Stimulated activated CD4-positive, alpha-beta T cell treated with anti-CD3 and anti-CD28 coated beads, Interleukin-1b, Interleukin-23, amount 100 ng/mL, for 1 hour (primary cell): ENCODE measurements at places on chromosomes 1 and 21.

GRCh38 chr1:115652236-115652788 lies 10.5 kb downstream of the VANGL1 start:
- no peak for DNase-seq

DNA sequence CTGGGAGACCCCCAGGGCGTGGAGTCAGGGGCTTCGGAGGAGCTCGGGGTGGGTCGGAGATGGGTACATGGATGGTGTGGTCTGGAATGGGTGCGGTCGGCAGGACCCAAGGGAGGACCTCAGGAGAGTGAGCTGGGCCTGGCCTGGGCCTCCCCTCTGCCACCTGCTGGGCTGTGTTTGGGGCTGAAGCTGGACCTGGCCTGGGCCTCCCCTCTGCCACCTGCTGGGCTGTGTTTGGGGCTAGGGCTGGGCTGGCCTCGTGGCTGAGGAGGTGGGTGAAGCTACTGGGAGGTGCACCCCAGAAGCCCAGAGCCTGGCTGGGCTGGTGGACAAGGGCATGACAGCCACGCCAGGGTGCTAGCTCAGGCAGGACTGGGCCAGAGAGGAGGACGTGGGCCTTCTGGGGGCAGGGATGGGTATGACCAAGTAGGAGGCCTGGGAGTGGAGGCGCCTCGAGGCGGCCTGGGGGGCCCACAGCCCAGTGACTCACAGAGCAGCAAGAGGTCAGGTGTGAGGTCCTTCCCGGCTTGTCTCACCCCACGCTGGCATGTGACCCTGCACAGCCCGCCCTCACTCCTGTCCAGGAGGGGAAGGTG lies 14.5 kb downstream of the SAMD11 start:
- DNase-seq, result no peak

DNA sequence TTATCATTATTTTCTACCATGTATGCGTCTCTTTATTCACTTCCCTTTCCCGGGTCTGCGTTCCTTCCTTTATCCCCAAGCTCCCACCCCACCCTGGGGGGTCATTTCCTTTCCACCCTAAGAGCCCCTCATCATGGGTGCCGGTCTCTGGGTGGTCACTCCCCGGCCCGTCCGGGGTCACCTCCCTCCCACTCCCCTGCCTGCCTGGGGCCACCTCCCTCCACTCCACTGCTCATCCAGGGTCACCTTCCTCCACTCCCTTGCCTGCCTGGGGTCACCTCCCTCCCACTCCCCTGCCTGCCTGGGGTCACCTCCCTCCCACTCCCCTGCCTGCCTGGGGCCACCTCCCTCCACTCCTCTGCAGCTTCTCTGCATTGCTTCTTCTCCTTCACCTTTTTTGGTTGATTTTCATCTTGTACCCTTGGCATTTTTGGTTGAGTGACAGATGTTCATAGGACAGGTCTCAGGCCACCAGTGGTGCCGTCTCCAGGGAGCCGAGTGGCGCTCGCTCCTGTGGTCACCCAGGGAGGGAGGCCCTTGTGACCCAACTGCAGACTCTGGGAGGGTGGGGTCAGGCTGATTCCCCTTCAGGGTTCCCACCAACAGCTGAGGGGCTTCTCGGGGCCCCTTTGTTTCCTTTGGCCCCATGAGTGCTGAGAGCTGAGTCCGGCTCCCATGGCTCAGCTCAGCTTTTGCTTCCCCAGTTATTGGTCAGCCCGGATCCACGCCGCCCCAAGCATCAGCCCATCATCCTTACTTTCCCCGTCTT lies 48.6 kb upstream of the PCBP3 start:
- no peak for DNase-seq

DNA sequence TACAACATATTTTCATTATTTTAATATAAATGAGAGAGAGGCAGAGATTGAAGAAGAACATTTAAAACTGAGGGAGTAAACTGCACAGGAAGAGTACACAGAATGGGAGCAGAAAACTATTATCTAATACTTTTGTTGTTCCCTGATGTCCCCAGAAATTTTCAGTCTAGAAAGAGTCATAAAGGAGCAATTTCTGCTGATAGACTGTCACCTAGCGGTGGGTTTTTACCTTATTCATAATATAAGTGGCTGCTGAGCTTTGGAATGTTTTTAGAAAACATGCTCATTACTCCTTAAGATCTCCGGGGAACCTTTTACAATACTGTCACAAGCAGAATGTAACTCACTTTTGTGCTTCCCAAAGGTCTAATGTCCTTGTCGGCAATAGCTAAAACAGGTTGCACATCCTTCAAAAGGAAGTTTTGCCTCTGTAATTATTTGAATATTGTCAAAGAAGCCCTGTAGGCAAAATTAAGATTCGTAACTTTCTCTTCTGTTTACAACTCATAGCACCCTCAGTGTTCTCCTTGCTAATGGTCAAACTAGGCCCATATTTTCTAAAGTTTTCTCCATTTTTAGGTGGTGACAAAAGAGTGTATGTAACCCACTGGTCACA lies 4.9 kb upstream of the NPL start:
- DNase-seq, result no peak

- DNase-seq, result no peak
Measured at GRCh38 chr1:110336300-110337039, 2.7 kb upstream of the RBM15 start.

DNA sequence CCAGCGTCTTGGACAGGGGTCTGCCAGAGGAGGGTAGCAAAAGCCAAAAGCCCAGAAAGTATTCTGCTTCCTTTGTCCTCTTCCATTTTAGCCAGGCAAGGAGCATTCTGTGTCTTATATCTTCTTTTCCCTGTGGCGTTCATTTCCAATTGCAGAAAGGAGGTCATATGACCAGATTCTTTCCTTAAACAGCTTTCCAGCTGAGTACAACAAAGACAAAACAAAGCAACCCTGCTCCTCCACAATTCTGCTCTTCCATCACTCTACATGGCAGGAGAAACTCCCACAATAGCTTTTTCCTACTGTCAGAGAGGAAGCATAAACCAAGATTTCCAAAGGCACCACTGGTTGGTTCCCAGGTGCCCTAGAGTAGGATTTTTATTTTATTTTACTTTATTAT lies 19.7 kb downstream of the ENSA start:
- DNase-seq, result no peak

DNA sequence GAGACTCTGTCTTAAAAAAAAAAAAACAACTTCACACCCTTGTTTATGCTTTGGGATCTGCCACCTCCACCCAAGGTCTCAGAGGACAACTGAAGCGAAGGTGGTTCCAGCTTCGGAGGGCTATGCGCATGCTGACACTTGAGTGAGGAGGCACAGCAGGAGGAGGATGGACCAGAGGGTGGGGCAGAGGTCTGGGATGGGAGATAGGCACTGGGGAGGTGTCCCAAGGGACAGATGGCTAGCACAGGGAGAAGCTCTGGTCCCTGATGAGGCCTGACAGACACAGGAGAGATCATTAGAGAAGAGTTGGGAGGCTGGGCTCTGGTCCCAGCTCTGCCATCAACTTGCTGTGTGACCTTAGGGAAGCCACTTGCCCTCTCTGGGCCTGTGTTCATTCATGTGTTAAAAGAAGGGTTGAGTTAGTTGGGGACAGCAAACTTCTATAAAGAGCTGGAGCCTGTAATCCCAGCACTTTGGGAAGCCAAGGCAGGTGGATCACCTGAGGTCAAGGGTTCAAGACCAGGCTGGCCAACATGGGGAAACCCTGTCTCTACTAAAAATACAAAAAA lies 16.8 kb downstream of the E2F2 start:
- no peak for DNase-seq

- no peak for DNase-seq
Measured at GRCh38 chr21:46205766-46206162, 21.5 kb upstream of the SPATC1L start.

DNA sequence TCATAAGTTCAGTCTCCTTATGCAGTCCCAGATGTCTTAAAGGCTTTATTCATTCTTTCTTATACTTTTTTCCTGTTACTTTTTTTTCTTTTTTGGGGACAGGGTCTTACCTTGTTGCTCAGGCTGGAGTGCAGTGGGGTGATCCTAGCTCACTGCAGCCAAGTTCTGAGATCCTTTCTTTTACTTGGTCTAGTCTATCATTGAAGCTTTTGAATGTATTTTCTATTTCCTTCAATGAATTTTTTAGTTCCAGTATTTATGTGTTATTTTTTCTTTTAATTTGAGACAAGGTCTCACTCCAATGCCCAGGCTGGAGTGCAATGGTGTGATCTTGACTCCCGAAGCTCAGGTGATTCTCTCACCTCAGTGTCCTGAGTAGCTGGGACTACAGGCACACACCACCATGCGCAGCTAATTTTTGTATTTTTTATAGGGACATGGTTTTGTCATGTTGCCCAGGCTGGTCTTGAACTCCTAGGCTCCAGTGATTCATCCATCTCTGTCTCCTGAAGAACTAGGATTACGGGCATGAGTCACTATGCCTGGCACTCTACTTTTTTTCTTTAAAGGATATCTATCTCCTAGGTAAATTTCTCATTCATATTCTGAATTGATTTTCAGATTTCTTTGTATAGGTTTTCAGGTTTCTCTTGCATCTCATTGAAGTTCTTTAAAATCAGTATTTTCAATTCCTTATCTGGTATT lies 26.1 kb upstream of the GTF2B start:
- no peak for DNase-seq
